Cerebellum (tissue), 4 donors: ENCODE measurements at places on chromosomes 3 and 15.

GRCh38 chr15:85910834-85911233 is 116.1 kb upstream of the KLHL25 start:
- peak; percentile 21 for DNase-seq

- DNase-seq: peak; percentile 57
These were observed 959 bp downstream of the ZNF592 start for GRCh38 chr15:84749111-84749991.

GRCh38 chr3:47344971-47345370 is 35.9 kb upstream of the PTPN23 start:
- peak; percentile 52 for DNase-seq

GRCh38 chr15:66642514-66642913 is 59.5 kb upstream of the SMAD6 start:
- no peak for DNase-seq

GRCh38 chr15:65651831-65652749 is 30.4 kb downstream of the SLC24A1 start:
- DNase-seq: peak; percentile 43

DNA sequence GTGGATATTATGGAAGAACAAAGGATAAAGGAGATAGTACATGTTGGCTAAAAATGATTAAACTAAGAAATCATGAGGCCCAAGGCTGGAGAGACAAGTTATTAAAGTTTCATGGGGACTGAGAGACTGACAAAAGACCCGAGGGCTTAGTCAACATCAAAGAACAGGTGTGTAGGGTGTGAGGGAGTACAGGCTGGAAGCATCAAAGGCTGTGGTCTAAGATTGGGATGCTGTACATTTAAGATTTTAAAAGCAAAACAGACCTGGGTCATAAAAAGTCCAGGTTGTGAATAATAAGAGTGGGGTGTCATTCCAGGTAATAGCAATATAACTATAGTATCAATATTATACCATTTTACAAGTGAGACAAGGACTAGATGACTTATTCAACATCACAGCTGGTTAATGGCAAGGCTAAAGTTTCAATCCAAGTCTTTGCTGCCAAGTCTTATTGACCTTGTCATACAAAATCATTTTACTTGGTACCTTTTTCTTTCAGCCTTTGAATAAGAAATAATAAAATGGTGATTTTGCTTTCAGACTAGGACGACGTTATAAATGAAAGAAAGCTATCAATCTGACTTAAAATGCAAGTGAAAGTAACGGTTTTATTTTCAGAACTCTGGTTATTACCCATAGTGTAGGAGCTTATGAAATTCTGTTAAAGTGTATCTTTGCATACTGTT is 211.6 kb downstream of the TNIK start:
- no peak for DNase-seq

GRCh38 chr15:29567336-29567735 is 254.9 kb downstream of the TJP1 start:
- no peak for DNase-seq

- no peak for DNase-seq
These were observed 82.8 kb downstream of the TIGIT start for GRCh38 chr3:114376516-114377185.

DNA sequence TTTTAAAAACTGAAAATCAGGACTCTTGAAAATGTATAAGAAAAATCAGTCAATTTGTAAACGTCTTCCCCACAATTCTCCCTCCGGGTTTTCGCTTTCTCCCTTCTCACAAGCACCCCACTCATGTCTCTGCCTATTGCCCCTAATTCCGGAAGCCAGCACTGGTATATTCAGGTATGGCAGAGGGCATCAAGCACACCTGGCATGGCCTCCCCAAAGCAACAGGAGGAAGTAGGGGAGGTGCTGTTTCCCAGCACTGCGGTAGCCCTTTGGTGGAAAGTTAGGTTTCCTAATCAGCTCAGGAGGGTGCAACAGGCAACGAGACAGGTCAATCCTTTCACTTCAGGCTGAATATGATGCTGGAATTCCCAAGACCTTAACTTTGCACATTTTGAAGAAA is 30.1 kb downstream of the LAMP3 start:
- DNase-seq: no peak

GRCh38 chr15:38705436-38706219 is 141.0 kb upstream of the RASGRP1 start:
- no peak for DNase-seq

DNA sequence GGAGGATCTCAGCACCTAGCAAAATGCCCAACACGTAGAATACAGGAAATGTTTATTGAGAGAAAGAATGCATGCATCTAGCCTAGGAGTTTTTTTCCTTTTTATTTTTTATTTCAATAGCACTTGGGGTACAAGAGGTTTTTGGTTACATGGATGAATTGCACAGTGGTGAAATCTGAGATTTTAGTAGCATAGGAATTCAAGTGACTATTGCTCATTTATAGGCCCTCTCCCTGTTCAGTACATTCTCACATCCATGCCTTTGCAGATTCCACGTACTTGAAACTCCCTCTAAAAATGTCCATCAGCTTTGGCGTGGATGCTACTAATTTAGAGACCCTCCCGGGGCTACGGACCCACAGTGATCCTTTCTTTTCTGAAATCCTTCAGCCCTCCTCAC is 61.7 kb upstream of the PIAS1 start:
- DNase-seq: no peak

- no peak for DNase-seq
These were observed 773.1 kb downstream of the NTRK3 start for GRCh38 chr15:87483468-87483867.

DNA sequence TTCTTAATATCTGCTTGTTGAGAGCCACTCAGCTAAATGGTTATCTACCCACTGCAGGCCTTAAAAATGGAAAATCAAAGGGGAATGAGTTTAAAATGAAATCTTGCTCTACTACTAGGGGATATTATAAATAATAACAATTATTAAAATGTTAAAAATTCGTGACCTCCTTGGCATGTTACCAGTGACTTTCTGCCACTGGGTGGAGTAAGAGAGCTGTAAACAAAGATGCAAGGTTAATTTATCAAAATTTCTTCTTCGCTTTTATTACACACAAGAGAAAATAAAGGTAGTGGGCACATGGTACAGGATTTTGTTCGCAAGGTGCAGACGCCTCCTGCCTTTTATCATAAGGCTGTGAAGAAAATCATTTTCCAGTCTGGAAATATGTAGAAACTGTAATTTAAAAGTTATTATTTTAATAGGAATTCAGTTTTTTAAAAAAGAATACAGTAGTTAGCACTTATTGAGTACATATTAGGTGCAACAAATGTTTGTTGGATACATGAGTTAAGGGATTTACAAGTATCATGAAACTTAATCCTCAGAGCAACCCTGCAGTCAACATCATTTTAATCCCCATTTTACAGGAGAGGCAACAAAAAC is 272.6 kb downstream of the SUCLG2 start:
- no peak for DNase-seq

DNA sequence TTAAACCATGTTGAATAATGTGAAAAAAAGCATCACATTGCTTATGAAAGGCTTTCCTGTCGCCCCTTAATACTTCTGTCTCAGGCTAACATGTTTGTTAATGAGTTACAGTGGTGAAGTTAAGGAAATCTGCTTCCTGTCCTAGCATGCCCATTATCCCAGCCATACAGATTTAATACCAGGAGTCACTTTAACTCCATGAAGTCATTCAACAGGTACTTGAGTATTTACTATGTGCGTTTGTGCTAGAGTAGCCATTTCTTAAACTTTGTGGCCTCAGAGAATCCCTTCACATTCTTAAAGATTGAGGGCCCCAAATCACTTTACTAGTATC is 10.1 kb upstream of the SETD5 start:
- no peak for DNase-seq

- no peak for DNase-seq
These were observed 629 bp downstream of the RPL24 start for GRCh38 chr3:101685870-101686307.

DNA sequence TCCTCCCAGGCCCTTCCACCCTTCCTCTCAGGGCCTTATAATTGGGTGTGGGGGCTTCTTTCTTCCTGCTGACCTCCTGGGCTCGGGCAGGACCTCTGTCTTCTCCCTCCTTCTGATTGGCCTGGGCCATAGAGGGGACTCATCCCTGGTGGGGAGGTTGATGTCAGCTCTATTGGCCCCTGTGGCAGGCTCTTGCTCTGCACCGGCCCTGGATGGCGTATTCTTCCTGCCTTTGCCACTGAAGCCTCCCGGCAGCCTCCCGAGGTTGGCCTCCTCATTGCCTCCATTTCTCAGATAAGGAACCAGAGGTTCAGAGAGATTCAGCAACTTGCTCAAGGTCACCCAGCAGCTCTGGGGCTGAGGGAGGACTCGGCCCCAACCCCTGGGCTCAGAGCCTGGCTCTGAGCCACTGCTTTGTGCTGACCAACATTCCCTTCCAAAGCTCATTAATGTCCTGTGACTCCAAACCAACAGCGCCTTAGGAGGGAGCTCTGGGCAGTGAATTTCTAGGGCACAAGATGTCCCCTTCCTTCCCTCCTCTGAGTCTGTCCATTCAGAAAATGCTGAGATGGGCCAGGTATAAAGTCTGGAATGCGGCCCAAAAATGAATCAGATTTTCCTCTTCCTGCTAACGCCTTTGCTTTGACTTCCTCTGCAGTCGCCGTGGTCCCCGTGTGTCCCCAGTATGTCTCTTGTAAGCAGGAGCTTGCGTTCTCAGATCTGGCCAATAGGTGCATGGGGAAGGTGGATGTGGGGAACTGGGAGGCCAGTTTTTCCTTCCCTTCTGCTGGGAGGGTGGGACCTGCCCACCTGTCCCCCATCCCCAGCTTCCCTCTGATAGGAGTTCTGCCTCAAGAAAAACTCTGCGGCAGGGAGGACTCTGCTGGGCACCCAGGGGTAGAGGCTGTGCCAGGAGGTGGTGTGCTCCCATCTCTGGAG is 74.2 kb downstream of the HMCES start:
- DNase-seq: no peak

- DNase-seq: no peak
These were observed 375.6 kb downstream of the CTNNB1 start for GRCh38 chr3:41574900-41575299.

DNA sequence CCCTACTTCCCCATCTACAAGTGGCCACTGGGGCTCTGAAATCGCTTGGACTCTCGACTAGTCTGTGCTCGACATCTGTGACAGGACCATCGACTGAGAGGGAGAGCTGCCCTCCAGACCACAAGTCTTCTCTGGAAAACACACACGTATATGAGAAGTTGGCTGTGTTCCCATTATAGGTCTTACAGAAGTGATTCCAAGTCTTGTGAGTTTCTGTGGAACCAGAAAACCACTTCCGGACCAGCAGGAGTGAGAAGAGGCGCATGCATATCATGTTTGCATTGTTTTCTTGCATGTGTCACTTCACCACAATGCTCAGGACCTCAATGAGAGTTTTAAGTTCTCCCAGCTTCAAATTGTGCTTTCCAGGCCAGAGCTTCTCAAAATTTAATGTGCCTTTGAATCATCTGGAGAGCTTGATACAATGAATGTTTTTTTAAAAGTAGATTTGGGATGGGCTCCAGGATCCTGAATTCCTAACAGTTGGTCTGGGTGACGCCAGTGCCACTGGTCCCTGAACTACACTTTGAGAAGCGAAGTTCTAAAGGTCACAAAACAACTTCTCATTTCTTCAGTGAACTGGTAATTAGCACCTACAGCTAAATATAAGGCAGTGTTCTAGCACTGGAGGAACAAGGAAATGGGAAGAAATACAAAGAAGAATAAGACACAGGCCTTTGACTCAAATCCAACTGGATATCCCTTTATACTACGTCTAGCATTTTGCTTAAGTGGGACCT is 15.7 kb downstream of the LIPC start:
- DNase-seq: no peak

DNA sequence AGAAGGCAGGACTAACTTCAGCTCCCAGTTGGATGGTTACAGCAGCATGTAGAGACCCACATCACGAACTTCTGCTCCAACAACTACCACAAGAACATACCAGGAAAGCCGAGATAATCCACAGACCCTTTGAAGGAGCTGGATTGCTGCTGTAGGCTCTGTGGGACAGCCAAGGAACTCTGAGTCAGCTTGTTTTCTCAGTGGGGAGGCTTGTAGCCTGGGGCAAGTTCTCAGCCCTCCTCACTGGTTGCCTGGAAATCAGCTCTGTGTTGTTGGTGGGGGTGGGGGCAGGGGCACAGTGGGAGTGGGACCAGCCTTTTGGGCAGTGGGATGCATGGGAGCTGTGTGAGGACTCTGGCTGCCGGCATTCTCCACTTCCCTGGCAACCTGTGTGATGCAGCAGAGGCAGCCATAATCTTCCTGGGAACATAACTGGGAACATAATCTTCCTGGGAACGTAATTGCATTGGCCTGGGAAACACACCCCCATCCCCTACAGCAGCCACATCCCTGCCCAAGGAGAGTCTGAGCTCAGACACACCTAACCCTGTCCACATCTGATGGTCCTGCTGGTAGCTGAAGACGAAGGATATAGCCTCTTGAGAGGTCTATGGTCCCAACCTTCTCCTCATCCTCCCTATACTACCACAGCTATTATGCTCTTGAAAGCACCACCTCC is 153.1 kb downstream of the PEAK1 start:
- DNase-seq: no peak

DNA sequence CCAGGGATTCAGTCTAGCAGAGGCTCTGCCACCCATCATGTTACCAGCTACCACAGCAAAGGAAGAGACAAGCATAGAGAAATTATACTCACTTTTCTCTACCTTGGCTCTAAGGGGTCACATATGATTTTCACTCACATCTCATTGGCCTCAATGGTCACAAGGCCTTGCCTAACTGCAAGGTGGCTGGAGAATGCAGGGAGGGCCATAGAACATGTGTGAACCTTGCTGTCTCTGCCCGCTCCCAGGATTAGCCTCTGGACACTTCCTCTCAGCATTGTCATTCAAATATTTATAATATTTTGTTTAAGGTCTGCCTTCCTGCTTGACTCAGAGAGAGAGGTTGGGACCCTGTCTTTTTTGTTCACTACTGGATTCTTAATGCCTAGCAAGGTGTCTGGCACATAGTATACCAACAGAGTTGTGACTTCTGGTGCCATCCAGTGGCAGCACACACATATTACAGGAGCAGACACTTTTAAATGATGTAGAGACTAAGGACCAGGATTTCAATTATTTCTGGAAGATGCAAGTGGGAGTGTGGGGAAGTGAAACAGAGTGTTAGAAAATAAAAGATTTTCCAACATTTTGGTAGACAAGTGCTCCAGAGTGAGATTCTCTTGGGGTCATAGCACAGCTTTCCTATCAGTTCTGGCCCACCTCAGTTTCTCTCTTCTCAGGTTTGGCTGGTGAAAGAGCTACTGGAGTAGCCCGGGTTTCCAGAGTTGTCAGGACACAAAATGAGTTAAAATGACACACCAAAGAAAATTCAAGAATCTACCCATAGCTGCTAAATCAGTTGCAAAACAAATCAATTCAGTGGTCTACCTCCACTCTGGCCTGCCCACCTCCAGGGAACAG is 119.0 kb upstream of the RASGRP1 start:
- DNase-seq: peak; percentile 67

GRCh38 chr3:127908202-127908601 is 6.8 kb upstream of the KBTBD12 start:
- DNase-seq: no peak
